ENCODE measurements at places on chromosomes 12 and 14.

GRCh38 chr14:37196604-37197420 is 925 bp upstream of the MIPOL1 start:
- no peak for DNase-seq

GRCh38 chr12:118541071-118541470 is 164.7 kb downstream of the SUDS3 start:
- no peak for DNase-seq

- DNase-seq: no peak
Observed at GRCh38 chr14:83461521-83461920, 1927.9 kb upstream of the SEL1L start.

DNA sequence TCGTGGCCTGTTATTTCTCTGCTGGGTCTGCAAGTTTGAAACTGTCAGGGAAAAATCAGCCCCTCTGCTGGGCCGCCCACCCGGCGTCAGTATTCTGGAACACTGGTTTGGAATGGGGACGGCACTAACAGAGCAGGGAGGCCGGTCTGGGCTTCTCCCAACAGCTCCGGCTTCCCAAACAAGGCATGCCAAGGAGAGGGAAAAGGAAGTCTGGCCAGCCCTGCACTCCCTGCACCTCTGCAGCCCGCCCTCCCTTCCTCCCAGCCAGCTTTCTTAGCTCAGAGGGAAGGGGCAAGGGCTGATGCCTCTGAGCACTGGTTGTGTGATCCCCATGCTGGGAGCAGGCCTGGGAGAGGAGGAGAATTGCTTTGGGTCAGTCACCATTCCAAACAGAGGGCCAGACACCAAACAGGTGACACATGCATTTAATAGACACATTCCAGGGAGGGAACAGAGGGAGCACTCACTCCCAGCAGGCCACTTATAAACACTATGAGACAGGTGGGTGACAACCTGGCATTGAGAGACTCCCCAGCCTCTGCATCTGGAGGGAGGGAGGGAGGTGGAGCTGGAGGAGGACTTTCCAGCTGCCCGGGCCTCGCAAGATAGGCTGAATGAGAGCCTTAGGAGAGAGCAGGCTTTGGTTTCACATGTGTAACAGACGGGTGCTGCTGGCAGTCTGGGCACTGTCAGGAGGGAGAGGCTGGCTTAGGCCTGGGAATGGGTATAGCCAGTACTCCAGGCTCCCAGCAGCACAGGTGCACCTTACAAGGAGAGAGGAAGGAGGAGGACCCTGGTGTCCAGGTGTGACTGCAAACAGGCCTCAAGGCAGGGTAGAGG is 10.3 kb downstream of the KRT75 start:
- DNase-seq: no peak

DNA sequence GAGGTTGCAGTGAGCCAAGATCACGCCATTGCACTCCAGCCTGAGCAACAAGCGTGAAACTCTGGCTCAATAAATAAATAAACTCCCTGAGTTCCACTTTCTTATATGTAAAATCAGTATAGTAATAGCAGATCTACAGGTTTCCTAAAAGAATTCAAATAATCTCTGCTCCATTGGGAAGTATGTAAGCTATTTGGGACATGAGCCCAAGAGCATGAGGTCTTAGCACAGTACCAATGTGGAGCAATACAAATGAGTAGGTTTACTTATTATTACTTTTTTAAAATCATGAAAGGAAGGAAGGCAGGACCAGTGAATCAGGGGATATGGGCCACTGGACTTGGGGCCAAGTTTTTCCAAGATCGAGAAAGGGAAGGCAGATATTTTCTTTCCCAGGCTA is 216.9 kb upstream of the DIO2 start:
- no peak for DNase-seq

DNA sequence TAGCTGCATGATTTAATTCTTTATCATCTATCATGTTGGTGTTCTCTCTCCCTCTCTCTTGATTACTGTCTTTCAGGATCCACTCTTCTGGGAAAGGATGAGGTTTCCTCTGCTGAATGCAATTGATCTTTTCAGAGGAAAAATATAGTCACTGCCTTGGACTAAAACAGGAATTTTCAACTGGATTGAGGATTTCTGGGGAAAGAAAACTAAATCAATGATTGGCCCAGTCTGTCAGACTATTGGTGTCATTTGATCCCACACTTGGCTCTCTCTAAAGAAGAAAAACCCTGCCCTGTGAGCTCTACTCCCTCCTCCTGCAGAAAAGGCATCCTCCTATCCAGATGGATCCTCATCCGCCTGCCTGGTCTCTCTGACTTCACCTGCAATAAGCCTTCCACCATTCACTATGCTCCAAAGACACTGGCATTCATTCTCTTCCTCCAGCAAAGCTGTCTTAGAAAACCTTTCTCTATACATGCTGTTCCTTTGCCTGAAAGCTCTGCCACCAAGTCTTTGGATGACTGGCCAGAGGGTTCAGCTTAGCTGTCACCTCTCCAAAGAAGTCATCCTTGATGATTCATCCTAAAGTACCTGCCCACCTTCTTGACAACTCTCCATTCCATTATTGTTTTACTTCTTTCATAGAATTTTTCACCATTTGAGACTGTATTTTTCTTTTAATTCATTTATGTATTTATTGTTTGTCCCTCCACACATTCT is 127.7 kb upstream of the CAND1 start:
- DNase-seq: no peak

DNA sequence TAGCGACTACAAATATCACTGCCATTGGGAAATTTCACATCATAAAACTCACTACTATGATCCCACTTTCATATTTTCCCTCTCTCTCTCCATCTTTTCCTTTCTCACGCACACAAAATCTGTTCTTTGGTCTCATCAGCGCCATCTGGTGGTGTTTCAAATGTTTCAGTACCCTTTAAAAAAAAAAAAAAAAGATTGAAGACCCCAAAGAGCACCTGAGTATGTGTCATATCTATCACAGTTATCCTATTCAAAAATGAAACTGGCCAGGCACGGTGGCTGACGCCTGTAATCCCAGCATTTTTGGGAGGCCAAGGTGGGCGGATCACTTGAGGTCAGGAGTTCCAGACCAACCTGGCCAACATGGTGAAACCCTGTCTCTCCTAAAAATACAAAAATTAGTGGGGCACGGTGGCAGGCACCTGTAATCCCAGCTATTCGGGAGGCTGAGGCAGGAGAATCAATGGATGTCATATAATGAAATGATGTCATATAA is 72.4 kb downstream of the TTC9 start:
- DNase-seq: no peak

DNA sequence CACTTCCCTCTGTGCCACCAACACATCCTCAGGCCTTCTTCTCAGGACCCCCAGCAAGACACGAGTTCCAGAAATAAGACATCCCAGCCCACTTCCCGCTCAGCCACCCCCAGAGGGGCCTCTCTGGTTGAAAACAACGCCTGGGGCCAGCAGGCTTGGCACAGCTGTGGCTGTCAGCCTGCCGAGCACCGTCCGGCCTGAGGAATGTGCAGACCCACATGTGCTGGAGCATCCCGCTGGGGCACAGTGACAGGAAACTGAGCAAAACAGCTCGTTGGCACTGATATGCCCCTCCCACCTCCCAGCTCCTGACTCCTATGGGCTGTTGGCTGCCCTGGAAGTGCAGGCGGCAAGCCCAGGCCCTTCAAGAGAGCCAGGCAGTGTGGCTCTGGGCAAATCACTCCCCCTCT is 1.4 kb downstream of the SYNE3 start:
- DNase-seq: no peak

GRCh38 chr12:65605019-65605418 is 219.3 kb upstream of the HMGA2 start:
- DNase-seq: no peak
